LHCN-M2 (cell line): ENCODE measurements at places on chromosomes 6 and 20.
A peak's percentile ranks its signal among the peaks of the same experiment; 100 is the strongest.

- no peak for DNase-seq
Measured at GRCh38 chr6:105781915-105782314, 304.2 kb upstream of the PRDM1 start.

- DNase-seq, result peak; percentile 34
Measured at GRCh38 chr6:162377735-162378134, 349.8 kb downstream of the PRKN start.

GRCh38 chr6:141445928-141446628, 686.6 kb upstream of the GJE1 start:
- no peak for DNase-seq

DNA sequence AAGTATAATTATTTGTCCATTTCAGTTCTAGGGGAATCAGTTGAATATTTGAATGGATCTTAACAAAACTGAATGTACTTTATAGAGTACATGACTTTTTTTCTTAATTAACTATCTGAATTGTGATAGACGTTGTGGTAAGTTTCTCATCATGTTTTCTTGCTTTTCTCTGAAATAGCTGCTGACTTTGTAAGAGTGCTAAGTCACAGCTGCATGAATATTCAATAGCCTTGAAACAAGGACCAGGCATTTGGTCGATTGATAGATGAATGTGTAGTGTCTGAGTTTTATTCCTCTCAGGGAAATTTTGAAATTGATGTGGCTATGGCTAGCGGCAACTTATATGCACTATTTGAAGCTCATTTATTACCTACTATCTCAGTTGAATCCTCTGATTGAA, 56.0 kb downstream of the ADGRB3 start:
- no peak for DNase-seq

- no peak for DNase-seq
Measured at GRCh38 chr6:69663215-69663614, 133.6 kb downstream of the LMBRD1 start.

GRCh38 chr20:653590-654416, 803 bp upstream of the SRXN1 start:
- DNase-seq, result no peak

DNA sequence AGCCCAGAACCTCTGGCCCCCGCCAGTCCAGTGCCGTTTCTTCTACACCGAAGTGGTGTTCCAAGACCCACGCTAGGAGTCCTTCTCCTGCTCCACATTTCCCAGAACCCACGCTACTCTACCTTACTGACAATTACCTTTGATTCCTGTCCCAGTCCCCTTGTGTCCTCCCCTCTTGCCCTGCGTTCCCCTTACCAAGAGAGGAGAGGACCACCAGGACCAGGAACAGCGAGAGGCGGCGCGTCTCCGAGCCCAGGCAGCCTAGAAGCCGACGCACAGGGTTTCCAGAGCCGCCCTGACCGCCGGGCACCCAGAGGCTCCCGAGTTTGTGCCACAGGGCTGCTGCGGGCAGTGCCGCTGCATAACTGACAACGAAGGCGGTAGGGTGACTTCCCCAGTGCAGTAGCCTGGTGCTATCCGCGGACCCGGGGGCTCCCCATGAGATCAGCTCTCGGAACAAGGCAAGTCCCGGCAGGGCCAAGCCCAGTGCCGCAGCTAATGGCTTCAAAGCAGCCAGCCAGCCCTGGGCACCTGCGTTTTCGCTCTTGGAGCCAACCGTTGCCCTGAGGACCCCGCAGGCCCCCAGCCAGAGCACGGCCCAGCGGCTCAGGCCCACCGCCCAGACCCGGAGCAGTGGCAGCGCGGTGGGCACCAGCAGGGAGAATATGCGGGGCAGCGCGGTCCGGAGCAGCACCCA, 512 bp downstream of the TAP1 start:
- peak; percentile 33 for DNase-seq

DNA sequence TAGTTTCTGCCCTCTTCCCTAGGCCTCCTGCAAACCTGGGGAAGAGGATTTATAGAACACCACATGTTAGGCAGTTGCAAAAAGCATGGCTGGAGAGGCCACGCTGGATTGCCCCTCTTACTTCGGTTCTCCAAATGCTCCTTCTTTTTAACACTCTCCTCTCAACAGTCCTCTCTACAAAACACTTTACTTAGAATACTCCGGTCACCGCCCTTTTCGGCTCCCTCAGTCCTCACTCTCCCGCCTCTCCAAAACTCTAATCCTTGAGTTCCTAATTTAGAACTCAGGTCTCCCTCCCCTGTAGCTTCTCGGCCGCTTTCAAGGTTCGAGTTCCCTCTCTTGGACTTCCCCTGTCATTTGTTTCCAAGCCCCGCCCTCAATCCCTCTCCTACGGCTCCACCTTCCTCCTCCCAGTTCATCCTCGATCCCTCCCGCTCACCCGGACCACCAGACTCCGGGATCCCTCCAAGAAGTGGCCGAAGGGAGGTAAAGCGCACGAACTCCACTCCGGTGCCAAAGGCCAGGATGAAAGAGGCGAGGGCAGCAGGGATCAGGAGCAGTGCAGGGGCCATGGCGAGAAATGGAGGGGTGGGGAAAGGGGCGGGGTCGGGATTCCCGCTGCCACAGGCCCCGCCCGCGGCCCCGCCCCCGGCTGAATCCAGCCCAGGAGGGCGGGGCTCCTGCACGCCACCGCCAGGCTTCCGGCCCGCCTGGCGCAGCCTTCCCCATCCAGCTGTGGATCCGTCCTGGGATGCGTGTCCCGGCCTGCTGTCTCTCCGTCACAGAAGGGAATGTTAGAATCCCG, at the start of gene NRM:
Gene NRM, minus strand, starts transcription at position 582 of the 805 bp plus-strand sequence. Its CDS starts 10 bp downstream, at position 572.
- peak; percentile 89 for DNase-seq

GRCh38 chr20:36331209-36331608, 25.1 kb downstream of the DLGAP4 start:
- no peak for DNase-seq
